ENCODE measurements at places on chromosomes 5 and 9.

DNA sequence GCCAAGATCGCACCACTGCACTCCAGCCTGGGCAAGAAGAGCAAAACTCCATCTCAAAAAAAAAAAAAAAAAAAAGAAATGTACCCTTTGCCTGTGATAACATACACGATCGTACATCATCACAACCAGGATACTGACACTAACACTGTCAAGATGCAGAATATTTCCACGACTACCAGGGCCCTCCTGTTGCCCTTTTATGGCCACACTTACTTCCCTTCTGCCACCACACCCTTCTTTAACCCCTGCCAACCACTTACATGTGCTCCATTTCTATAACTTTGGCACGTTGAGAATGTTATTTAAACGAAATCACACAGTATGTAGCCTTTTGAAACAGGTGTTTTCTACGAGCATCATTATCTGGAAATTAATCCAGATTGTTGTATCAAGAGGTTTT, 69.0 kb upstream of the OTULINL start:
- H3K4me3 ChIP-seq = no peak overlapping the region
- no peaks in the 10 kb centered on the region for H3K4me1 ChIP-seq
- H3K36me3 ChIP-seq = no peaks in the 10 kb centered on the region
- no peak overlapping the region for H3K27ac ChIP-seq
- no peaks in the 10 kb centered on the region for H3K27me3 ChIP-seq

- no peak overlapping the region for H3K4me3 ChIP-seq
- no peaks in the 10 kb centered on the region for H3K36me3 ChIP-seq
- H3K27ac ChIP-seq = no peak overlapping the region
- DNase-seq = no peak
Measured at GRCh38 chr5:137155261-137156000, 343.7 kb downstream of the SPOCK1 start.

GRCh38 chr5:135490245-135491037, 38.3 kb upstream of the TIFAB start:
- H3K4me1 ChIP-seq = no peaks in the 10 kb centered on the region
- no peak for DNase-seq
- H3K36me3 ChIP-seq = no peaks in the 10 kb centered on the region
- peaks cover 20% of the 10 kb centered on the region for H3K27me3 ChIP-seq
- H3K4me3 ChIP-seq = no peak overlapping the region

DNA sequence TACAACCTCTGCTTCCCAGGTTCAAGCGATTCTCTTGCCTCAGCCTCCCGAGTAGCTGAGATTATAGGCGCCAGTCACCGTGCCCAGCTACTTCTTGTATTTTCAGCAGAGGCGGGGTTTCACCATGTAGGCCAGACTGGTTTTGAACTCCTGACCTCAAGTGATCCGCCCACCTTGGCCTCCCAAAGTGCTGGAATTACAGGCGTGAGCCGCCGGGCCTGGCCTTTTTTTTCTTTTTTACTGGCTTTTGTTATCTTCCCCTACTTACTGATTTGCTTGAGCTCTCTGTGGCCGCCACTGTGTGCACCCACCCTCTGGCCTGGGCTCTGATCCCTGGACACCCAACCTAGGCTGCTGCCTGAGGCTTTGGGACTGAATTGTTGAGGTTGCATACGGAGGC, 60.3 kb downstream of the ANKRD33B start:
- peaks cover 8% of the 10 kb centered on the region for H3K4me1 ChIP-seq
- H3K27me3 ChIP-seq = no peaks in the 10 kb centered on the region
- H3K36me3 ChIP-seq = no peaks in the 10 kb centered on the region
- no peak overlapping the region for H3K27ac ChIP-seq
- no peak for DNase-seq

- H3K4me1 ChIP-seq = peaks cover 63% of the 10 kb centered on the region
- no peaks in the 10 kb centered on the region for H3K36me3 ChIP-seq
- H3K27me3 ChIP-seq = no peaks in the 10 kb centered on the region
- H3K27ac ChIP-seq = peak overlapping the region; percentile 69
Measured at GRCh38 chr9:36137392-36138004, 965 bp downstream of the GLIPR2 start.

DNA sequence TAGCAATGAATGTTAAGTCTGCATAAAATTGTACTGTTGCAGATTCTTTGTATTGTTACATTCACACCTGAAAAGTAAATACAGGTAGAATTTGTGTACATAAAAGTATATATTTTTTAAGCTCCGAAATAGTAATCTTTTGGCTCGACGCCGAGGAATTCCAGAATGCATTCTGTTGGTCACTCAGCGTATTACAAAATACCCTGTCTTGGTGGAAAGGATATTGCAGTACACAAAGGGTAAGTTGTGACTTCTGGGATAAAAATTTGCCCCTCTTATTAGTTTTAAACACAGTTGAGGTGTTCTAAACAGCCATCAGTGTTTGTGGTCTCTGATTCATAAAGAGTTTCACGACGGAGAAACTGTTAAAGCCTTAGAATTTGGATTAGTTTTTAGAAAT, 257.6 kb downstream of the ARHGEF28 start:
- H3K36me3 ChIP-seq = no peaks in the 10 kb centered on the region
- H3K27me3 ChIP-seq = no peaks in the 10 kb centered on the region
- no peak for DNase-seq
- H3K27ac ChIP-seq = no peak overlapping the region
- H3K4me3 ChIP-seq = no peak overlapping the region

- peaks cover 29% of the 10 kb centered on the region for H3K27me3 ChIP-seq
- H3K36me3 ChIP-seq = no peaks in the 10 kb centered on the region
- no peaks in the 10 kb centered on the region for H3K4me1 ChIP-seq
- H3K4me3 ChIP-seq = no peak overlapping the region
- no peak for DNase-seq
- H3K27ac ChIP-seq = no peak overlapping the region
Measured at GRCh38 chr5:80037366-80037765, 2.2 kb downstream of the THBS4 start.

DNA sequence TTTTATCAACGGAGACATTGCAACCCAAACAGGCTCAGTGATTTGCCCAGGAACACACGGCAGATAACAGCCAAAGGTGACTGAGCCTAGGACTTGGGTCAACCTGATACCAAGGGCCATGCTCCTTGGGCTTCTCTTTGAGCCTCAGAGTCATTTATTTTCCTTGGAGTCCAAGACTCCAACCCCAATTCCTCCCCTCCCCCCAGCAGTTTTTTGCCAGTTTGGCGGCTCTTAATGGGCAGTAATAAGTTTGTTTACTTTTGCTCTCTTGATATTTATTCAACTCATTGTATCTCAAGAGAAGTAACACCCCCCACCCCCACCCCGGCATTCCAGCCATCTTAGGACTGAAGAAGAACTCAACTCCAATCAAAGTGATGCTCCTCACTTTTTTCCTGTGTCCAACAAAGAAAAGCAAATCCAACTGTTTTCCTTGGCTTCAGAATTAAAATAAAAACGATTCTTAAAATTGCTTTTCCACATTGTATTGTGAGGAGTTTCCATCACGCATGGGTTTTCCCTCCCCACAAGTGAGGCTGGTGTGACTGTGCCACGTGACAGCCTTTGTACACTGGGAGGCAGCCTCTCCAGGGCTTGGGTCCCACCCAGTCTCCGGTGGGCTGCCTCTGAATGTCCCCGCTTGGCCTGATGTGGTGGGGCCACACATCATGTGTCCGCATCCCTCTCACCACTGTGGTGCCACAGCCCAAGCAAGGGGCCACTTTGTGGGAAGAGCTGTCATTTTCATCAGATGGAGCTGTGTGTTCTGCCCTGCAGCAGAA, 9.1 kb downstream of the ANGPTL2 start:
- no peak overlapping the region for H3K4me3 ChIP-seq
- H3K27ac ChIP-seq = no peak overlapping the region
- peaks cover 9% of the 10 kb centered on the region for H3K4me1 ChIP-seq
- H3K27me3 ChIP-seq = no peaks in the 10 kb centered on the region
- no peak for DNase-seq

DNA sequence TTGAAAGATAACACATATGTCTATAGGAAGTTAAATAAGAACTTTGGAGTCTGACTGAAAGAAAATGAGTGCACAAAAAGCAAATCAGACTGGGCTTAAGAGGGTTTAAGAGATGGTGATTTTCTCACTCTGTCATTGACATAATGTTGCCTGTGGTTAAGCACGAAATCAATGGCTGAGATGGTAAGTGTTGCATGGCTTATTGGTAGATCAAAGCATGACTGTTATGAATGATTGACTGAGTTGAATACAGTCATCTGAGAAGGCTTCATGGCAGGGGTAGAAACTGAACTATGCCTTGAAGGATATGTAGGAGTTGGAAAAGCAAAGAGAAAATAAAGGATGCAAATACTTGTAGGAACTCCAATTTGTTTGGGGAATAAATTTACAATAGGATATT, 136.6 kb downstream of the PLPPR1 start:
- no peaks in the 10 kb centered on the region for H3K36me3 ChIP-seq

GRCh38 chr5:9140711-9141110, 405.2 kb downstream of the SEMA5A start:
- no peaks in the 10 kb centered on the region for H3K27me3 ChIP-seq
- H3K36me3 ChIP-seq = no peaks in the 10 kb centered on the region
- no peak for DNase-seq
- no peaks in the 10 kb centered on the region for H3K4me1 ChIP-seq
- H3K4me3 ChIP-seq = no peak overlapping the region

DNA sequence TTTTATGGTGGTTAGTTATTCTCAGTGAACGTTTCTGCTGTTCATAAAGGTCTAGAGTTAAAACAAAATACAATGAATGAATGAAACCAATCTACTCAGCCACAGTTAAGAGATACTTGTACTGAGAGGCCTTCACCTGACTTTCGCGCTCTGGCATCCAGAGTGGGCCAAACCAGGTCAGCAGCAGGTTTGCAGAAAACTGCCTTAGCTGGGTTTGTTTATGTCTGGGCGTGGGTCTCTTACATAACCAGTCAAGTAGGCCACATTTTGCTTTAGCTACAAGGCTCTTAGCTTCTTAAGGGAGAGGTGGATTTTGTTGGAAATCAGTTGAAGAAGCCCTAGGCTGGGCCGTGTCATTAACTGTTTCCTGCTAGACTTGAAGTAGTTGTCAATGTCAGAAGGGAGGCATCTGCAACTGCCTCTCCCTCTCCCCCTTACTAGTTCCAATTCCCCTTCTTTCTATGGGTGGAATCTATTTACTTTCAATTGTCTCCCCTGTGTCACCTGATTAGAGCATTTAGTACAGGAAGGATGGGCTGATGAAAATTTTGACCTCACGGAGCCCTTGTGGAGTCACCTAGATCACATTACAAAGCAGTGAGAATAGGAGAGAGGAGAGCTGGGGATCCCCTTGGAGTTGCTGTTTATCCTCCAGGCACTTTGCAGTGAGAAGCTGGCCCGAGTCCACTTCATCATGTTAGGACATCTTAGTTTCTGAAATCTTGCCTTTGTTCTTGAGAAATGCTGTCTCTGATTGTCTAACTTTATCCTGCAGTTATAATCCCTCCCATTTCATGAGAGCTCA, 200.5 kb downstream of the ARHGEF28 start:
- H3K4me1 ChIP-seq = no peaks in the 10 kb centered on the region
- H3K27me3 ChIP-seq = no peaks in the 10 kb centered on the region
- no peaks in the 10 kb centered on the region for H3K36me3 ChIP-seq

- no peak overlapping the region for H3K4me3 ChIP-seq
- no peaks in the 10 kb centered on the region for H3K36me3 ChIP-seq
- no peaks in the 10 kb centered on the region for H3K4me1 ChIP-seq
- H3K27me3 ChIP-seq = no peaks in the 10 kb centered on the region
- DNase-seq = no peak
- H3K27ac ChIP-seq = no peak overlapping the region
Measured at GRCh38 chr9:75734802-75735201, 155.7 kb upstream of the PCSK5 start.

- no peak for DNase-seq
- no peaks in the 10 kb centered on the region for H3K36me3 ChIP-seq
- no peaks in the 10 kb centered on the region for H3K4me1 ChIP-seq
- no peak overlapping the region for H3K4me3 ChIP-seq
Measured at GRCh38 chr9:101462558-101462957, 27.0 kb upstream of the ALDOB start.

DNA sequence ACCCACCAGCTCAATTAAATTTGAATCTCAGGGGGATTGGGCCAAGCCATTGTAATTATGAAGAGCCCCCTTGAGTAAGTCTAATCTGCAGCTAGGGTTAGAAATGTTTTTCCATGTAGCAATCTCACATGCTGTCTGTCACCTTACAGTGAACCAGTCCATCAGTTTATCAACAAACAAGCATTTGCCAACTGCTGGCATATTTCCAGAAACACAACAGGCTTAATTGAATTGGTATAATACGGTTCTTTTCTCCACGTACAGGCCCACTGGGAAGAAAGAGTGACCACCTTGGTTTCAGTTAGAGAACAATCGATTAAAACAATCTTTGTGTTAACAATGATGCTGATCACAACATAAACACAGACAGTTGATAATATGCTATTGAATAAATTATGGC, 67.4 kb downstream of the NSUN2 start:
- H3K36me3 ChIP-seq = no peaks in the 10 kb centered on the region
- H3K27me3 ChIP-seq = no peaks in the 10 kb centered on the region
- H3K4me3 ChIP-seq = no peak overlapping the region
- no peaks in the 10 kb centered on the region for H3K4me1 ChIP-seq
- no peak for DNase-seq

DNA sequence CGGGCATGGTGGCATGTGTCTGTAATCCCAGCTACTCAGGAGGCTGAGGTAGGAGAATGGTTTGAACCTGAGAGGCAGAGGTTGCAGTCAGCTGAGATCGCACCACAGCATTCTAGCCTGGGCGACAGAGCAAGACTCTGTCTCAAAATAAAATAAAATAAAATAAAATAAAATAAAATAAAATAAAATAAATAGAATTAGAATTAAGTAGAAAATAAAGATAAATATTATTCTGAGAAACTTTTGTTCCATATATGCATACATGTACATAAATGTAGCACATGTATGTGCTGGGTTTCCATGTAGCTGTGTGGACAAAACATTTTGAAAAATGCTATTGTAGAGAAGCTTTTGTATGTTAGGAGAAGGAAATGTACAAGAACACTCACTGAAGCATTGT, 129.4 kb upstream of the VLDLR start:
- no peaks in the 10 kb centered on the region for H3K4me1 ChIP-seq
- no peak overlapping the region for H3K27ac ChIP-seq
- DNase-seq = no peak
- no peaks in the 10 kb centered on the region for H3K36me3 ChIP-seq
- H3K27me3 ChIP-seq = no peaks in the 10 kb centered on the region

GRCh38 chr9:89435071-89435823, 62.7 kb downstream of the SEMA4D start:
- H3K4me1 ChIP-seq = peaks cover 91% of the 10 kb centered on the region
- H3K27me3 ChIP-seq = no peaks in the 10 kb centered on the region

GRCh38 chr5:464446-464842, 21.5 kb downstream of the EXOC3 start:
- H3K36me3 ChIP-seq = peaks cover 17% of the 10 kb centered on the region
- H3K4me3 ChIP-seq = peak overlapping the region; percentile 19
- no peak for DNase-seq
- no peaks in the 10 kb centered on the region for H3K27me3 ChIP-seq
- H3K27ac ChIP-seq = no peak overlapping the region
- peaks cover 17% of the 10 kb centered on the region for H3K4me1 ChIP-seq

- H3K36me3 ChIP-seq = no peaks in the 10 kb centered on the region
- H3K4me1 ChIP-seq = no peaks in the 10 kb centered on the region
- H3K27ac ChIP-seq = no peak overlapping the region
- no peak for DNase-seq
- no peak overlapping the region for H3K4me3 ChIP-seq
Measured at GRCh38 chr9:137917116-137917515, 39.5 kb downstream of the CACNA1B start.
